T-helper 17 cell (primary cell): ENCODE measurements at places on chromosomes 2 and 18. TPM values are rescaled to one million over a fixed set of nuclear protein-coding genes. Genes with fewer than 3 reads are reported as not detected.

DNA sequence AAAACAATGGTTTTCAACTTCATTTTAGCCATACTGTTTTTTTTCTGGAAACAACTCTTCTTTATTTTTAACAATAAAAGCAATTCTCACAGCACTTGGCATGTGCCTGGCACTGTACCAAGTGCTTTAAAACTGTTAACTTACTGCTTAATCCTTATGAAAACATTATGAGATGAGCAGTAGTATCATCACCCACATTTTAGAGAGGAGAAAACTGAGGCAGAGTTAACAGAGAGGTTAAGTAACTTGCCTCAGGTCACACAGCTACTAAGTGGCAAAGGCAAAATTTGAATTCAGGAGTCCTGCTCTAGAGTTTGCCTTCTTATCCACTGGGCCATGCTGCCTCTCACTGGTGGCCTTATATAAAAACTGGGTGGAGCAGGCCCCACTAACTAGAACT, 23.2 kb downstream of the CTIF start:
- no peak for DNase-seq

DNA sequence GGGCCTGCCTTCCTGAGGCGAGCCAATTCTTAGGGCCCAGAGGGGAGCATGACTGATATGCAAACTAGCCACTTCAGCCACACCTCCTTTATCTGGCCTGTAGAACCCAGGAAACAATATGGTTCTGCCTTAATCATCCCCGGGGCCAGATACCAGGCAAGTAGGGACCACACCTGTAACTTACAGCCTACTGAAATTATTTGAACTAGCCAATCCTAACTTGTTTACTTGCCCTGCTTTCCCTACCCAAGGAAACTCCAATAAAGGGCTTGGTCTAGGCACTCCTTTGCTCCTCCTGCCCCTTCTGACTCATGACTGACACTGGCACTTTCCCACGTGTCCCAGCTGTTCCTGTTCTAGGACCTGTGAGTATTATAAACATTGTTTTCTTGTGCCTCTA, 57.6 kb downstream of the MYOM1 start:
- DNase-seq = no peak

- DNase-seq = no peak
Observed at GRCh38 chr2:98087447-98088020, 567 bp downstream of the VWA3B start.

DNA sequence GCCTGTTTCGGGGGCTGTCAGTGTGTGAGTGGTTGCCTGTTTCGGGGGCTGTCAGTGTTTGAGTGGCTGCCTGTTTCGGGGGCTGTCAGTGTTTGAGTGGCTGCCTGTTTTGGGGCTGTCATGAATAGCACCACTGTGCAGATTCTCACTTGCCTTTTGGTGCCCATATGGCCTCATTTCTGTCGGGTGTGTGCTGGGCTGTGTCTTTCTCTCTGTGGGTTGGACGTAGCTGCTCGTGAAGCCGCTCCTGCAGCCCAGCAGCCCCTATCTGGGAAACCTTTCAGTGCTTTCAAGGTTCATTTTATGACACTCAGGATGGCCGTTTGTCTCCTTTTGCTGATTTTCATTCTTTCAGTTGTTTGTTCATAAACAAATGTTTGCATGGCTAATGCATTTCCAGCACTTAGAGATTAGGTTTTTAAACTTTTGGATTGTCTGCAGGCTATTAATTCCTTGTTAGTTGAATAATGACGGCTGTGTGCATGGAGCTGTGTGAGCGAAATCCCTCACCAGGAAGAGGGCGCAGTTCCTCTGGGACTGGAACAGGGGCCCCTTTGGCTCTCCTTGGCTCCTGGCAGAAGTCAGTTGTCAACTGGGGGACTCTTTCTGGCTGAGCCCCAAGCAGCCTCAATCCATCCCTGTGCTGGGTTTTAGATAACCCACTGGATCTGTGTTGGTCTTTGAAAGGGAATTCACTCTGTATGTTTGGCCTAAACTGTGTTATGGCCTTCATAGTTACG, 10.8 kb downstream of the AGAP1 start:
- no peak for DNase-seq

- no peak for DNase-seq
Observed at GRCh38 chr2:239285071-239285931, 115.5 kb downstream of the HDAC4 start.

Gene XRCC5
- 151 TPM for total RNA-seq

GRCh38 chr18:8314124-8314523, 295.1 kb upstream of the RAB12 start:
- no peak for DNase-seq

Gene SNRNP27
- 38.6 TPM for total RNA-seq

DNA sequence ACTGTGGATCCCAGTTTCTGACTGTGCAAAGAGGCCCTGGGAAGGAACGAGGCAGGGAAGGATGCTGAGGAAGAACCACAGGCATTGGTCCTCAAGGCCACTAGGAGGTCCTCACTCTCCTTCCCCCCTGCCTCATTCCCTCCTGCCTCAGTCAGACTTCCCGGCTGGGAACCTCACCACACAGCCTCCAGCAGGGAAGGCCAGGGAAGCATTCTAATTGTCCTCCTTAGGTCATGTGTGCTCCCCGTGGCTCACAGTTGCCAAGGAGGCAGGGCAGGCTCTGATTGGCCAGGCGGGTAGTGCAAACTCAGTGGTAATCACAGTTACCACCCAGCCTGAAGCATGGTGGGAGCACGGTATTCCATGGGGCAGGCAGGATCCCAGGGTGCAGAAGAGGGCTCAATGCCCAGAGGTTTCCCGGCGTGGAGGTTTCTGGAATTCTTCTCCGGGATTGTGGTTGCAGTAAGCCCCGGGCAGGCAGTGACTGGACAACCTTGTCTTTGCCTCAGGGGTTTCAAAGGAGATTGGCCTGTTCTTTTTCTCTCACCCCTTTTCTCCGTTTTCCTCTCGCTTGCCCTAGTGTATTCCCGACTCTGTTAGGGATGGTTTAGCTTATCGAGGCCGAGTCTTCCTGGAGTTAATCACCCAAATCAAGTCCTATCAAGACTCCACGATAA, 27.1 kb downstream of the FER1L5 start:
- no peak for DNase-seq

Gene CFC1B
- total RNA-seq = not detected

DNA sequence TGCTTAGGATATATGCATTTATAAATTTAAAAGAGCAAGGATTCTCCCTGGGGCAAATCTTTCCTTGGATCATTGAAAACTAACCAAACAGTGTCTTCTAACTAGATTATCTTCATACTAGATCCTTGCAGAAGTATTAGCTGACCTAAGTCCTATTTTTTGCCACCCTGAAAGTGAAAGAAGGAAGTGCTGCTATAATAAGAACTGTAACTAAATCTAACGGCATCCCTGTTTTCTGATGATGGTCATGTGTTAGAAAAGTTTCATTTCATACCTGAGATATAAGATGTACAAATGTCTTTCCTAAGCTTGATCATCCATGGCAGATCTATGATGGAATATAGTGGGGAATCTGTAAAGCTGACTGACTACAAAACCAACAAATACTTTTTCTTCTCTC, 102.7 kb downstream of the MAP2 start:
- DNase-seq = no peak

Gene PLA2R1
- total RNA-seq = not detected

GRCh38 chr2:73652348-73652747, 10.1 kb upstream of the NAT8 start:
- no peak for DNase-seq

Gene CHN1
- total RNA-seq = 16.5 TPM

DNA sequence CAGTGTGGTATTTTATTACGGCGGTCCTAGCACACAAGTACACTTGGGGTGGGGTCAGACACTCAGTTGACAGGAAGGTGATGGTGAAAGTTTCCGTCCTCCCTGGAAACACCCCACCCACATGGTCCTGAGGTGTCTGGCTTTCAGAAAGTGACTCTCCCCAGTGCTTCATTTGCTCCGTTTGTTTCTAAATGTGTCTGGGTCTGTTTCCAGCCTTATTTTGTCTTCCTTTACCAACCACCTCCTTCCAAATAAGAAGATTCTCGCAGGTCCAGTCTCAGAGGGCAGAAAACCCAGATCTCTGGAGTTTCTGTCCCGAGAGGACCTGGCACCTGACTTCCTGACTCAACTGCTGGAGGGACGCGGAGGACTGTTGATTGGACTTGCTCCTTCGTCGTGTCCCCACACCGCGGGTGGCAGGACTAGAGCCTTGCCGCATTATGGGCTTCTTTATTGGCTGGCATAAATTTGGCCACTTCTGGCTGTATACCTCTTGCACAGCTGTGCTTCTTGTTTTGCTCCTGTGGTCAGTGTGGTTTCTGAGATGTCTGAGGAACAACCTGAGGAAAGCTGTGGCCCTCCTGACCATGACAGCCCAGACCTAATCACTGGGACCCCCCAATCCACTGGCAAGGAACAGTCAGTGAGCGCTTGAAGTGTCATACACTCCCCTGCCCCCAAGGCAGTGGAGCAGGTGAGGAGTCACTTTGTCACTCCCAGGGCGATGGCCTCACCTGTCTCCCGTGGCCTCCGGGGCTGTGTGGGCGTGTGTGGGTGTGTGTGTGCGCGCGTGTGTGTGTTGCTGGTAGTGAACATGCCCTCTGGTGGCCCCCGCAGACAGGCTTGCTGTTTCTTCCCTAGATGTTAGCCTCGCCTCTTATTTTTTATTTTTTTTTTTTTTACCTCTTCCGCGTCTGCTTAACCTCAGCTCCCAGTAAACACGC, 45.6 kb downstream of the MEX3C start:
- DNase-seq = peak; percentile 31

DNA sequence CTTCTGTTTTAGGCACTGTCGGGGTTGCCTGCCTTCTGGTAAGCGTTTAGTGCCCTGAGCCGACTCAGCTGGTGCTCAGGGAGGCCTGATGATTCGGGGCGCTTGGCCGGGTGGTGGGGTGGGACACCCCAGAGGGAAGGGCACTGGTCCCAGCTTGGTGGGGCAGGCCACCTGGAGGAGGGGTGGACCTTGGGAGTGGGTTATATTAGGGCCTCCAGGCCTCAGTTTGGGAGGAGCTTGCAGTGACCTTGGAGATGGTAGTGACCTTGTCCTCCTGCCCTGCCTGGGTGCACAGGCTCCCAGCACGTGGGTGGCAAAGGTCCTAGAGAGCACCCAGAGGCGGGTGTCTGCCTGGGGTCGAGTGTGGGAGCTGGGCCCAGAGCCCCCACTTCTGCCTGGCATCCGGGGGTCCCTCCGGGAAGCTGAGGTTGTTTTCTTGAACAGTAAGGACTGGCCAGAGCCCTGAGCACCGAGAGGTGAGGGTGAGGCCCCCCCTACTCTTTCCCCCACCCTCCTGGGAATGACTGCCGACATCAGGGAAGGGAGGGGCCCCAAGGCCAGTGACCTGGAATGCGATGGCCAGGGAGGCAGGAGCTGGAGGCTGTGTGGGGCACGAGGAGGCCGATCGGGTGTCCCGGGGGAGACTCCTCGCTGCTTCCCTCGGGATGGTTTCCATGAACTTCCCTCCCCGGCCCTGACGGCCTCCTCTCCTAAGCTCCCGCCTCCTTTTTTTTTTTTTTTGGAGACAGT, 61.3 kb downstream of the HPCAL1 start:
- DNase-seq = no peak

GRCh38 chr2:15298770-15299169, 262.4 kb downstream of the NBAS start:
- no peak for DNase-seq

Gene GAL3ST2
- total RNA-seq = 2.2 TPM

GRCh38 chr2:238711346-238711745, 136.5 kb upstream of the TWIST2 start:
- DNase-seq = no peak

DNA sequence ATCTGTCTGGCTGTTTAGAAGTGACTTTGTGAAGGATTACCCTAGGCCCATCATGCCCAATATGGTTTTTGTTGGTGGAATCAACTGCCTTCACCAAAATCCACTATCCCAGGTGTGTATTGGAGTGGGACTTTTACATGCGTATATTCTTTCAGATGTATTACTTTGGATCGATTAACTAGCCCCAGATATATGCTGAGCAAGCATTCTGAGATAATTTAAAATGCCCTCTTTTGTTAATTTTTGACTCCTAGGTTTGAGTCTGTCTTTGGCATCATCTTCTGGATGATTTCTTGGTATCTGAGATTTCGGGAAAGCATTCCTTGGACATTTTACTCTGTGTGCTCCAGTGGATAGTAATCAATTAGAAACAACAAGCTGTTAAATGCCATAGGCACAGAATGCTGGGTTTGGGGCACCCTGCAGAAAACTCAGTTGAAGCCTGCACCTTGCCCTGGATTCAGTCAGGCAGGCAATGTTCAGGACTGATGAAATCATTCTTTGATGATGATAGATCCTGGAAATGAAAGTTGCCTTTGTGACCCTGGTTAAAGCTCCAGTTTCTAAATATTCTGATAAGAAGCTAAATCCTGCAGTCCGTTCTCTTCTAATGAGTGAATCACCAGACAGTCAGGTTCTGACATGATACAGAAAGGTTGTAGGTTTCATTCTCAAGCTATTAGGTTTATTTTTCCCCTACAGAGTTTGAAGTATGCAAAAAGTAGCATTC, 1.1 kb downstream of the UGT1A1 start:
- DNase-seq = no peak

- DNase-seq = no peak
Observed at GRCh38 chr2:14790041-14790640, 157.6 kb downstream of the LRATD1 start.

- DNase-seq = no peak
Observed at GRCh38 chr2:98484121-98484557, 39.5 kb downstream of the INPP4A start.

DNA sequence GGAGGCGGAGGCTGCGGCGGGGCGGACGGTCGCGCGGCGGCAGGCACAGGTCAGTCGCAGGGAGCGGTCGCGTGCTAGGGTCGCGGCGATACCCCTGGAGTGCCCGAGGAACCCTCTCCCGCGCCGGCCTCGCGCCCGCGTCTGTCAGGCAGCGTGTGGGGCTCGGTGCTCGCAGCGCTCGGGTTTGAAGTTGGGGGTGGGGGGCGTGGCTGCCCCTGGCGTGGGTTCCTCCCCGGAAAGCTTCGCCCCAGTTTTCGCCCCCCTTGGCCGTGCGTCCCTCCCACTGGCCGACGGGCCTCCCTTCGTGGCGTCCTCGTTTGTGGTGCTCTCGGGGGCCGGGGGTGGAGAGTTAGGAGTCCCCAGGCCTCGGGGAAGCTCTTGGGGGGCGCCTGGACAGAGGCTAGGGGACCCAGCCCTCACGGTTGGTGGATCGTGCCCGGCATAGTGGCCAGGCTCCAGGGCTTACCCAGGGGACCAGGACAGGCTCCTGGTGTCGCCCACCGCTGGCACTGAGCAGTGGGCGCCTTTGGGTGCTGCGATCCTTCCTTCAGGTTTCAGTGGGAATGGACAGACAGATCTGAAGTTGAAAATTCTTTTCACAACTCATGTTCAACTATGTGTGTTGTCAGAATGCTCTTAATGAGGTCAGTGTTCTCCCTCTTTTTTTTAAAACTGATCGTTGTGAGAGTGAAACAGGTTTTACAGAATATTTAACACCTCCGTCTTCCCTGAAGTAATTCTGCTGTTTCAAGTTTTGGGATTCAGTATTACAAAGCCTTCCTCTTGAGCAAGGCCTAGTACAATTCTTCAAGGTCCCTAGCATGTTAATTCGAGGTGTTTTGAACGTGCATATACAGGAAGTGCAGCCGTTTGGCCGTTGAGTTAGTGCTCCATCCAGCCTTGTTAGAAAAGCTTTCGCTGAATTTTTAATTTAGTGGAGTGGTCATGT, 604 bp downstream of the RALBP1 start:
- DNase-seq = peak; percentile 22
